ENCODE measurements at places on chromosomes 4 and X. TPM values are rescaled to one million over a fixed set of nuclear protein-coding genes. Genes with fewer than 3 reads are reported as not detected.

- H3K4me1 ChIP-seq, result peaks cover 3% of the 10 kb centered on the region
- H3K27me3 ChIP-seq, result no peaks in the 10 kb centered on the region
- no peak overlapping the region for H3K27ac ChIP-seq
- H3K36me3 ChIP-seq, result no peaks in the 10 kb centered on the region
- H3K4me3 ChIP-seq, result no peak overlapping the region
- no peak for DNase-seq
Measured at GRCh38 chr4:83552083-83552482, 16.2 kb downstream of the GPAT3 start.

GRCh38 chrX:133897593-133898163 is 87.7 kb downstream of the GPC3 start:
- no peak overlapping the region for H3K4me3 ChIP-seq
- H3K27ac ChIP-seq, result no peak overlapping the region
- no peaks in the 10 kb centered on the region for H3K36me3 ChIP-seq
- no peak for DNase-seq
- H3K4me1 ChIP-seq, result no peaks in the 10 kb centered on the region

GRCh38 chr4:168830777-168831512 is 179.1 kb downstream of the CBR4 start:
- H3K4me1 ChIP-seq, result no peaks in the 10 kb centered on the region
- no peaks in the 10 kb centered on the region for H3K36me3 ChIP-seq
- H3K27ac ChIP-seq, result peak overlapping the region; percentile 82
- no peak for DNase-seq

DNA sequence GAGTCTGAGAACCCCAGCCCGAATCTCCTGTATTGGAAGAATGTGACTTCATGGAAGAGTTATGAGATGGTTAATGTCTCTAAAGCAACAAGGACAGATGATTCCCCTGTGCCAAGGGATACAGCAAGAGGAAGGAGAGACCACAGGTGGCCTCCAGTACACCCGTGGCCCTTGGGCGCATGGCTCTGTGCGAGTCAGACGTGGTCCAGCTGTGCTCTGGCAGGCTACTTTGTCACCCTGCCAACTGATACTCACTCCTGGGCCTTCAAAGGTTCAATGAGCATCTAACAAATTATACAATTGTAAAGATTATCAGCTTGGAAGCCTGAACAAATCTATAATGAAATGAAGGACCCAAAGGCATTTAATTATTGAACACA is 71.7 kb downstream of the NYX start:
- H3K36me3 ChIP-seq, result peaks cover 5% of the 10 kb centered on the region
- no peaks in the 10 kb centered on the region for H3K27me3 ChIP-seq
- no peaks in the 10 kb centered on the region for H3K4me1 ChIP-seq
- no peak overlapping the region for H3K27ac ChIP-seq

DNA sequence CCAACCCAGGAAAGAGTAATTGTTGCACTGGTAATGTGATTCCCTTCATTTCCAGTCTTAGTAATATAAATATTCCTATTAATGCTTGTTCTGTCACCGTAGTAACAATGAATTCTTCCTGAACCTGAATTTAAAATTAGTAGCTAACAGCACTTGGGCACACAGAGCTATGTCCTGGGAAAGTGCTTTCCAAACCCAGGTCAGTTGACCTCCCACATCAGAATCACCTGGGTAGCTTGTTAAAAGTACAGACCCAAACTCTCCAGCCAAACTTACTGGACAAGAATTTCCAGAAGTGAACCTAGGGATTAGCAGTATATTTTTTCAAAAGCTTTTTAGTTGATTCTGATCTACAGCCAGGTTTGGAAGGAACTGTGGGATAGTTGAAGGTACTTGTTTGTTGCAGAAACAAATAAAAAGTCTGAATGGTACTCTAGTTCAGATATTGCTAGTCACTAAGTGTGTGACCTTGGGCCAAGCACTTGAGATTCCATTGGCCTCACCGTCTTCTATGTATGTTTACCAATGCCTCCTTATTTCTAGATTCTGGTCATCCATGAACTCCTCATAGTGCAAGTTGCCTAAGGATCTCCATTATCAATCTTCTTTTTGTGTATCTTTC is 192.9 kb upstream of the CNKSR2 start:
- no peak for DNase-seq
- no peak overlapping the region for H3K4me3 ChIP-seq
- H3K27ac ChIP-seq, result no peak overlapping the region
- no peaks in the 10 kb centered on the region for H3K27me3 ChIP-seq
- no peaks in the 10 kb centered on the region for H3K36me3 ChIP-seq
- no peaks in the 10 kb centered on the region for H3K4me1 ChIP-seq

GRCh38 chrX:101397779-101398178 is 7.0 kb downstream of the RPL36A start:
- H3K36me3 ChIP-seq, result peaks cover 19% of the 10 kb centered on the region
- no peaks in the 10 kb centered on the region for H3K4me1 ChIP-seq
- no peak overlapping the region for H3K4me3 ChIP-seq
- no peak overlapping the region for H3K27ac ChIP-seq
- no peaks in the 10 kb centered on the region for H3K27me3 ChIP-seq

DNA sequence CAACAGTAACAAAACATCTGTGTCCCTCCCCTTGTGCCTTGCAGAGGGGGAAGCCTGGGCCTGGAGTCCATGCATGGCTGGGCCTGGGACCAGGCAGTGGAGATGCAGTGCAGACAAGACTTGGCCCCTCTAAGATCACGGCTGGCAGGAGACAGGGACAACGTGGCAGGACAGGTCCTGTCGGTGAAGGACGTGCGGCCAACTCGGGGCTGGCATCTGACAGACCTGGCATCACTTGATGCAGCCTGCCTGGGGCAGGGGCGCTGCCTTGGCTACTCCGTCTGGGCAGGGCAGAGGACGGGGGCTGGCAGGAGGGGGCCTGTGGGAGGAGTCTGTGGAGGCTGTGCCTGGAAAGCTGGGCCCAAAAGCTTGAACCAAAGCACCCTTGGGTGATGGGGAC is 112.1 kb downstream of the CPZ start:
- H3K27me3 ChIP-seq, result peaks cover 37% of the 10 kb centered on the region
- peak; percentile 46 for DNase-seq
- H3K4me1 ChIP-seq, result no peaks in the 10 kb centered on the region
- H3K36me3 ChIP-seq, result no peaks in the 10 kb centered on the region

DNA sequence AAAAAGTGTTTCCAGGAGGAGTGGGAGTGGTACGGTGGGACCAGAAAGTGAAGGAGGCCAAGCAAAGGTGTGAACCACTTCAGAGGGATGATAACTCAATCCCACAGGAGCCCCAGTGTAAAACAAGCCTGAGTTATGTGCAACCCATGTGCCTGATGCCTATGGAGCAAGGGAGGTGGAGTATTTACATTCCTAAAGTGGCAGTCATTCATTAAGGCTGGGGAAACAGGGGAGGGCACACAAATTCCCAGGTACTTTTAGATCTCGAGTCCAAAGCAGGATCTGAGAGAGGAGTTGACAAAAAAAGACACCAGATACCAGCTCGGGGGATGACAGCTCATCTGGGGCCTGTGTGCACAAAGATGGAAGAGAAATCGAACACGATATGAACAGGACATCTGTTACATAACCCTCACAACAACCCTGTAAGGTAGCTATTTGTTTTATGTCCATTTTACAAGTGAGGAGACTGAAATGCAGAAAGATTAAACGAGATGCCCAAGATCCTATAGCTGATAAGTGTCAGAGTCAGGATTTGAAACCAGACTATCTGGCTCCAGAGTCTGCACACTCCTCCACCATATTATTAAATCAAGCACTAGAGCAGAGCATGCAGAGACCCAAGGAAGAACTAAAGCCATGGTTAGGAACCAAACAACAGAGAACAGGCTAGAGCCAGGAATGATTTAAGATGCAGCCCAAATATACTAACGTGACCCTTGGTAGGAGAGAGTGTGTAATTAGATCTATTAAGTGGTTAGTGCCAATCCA is 91.9 kb upstream of the MAPK10 start:
- H3K4me3 ChIP-seq, result peak overlapping the region; percentile 3
- DNase-seq, result no peak
- no peaks in the 10 kb centered on the region for H3K4me1 ChIP-seq
- no peak overlapping the region for H3K27ac ChIP-seq
- H3K27me3 ChIP-seq, result no peaks in the 10 kb centered on the region

DNA sequence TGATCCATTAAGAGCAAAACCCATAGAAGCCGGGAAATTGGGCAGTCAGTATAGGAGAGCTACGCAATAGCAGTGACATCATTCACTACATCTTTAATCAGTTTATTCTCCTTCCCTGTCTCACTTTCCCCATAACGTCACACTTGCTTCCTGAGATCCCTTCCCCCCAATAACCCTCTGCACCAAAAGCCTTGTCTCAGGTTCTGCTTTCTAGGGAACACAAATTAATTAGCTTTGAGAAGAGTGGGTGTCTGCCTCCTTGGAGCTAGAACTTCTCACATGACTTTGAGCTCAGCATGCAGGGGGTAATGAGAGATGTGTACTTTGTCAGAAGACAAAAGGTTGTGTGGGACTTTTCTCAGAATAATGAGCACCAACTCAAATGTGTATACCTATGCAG is 128.3 kb upstream of the MAOA start:
- no peaks in the 10 kb centered on the region for H3K27me3 ChIP-seq
- H3K36me3 ChIP-seq, result no peaks in the 10 kb centered on the region

- no peak for DNase-seq
- no peaks in the 10 kb centered on the region for H3K4me1 ChIP-seq
- no peaks in the 10 kb centered on the region for H3K36me3 ChIP-seq
- H3K27me3 ChIP-seq, result no peaks in the 10 kb centered on the region
- H3K4me3 ChIP-seq, result no peak overlapping the region
- no peak overlapping the region for H3K27ac ChIP-seq
Measured at GRCh38 chr4:56607926-56608325, 73.2 kb downstream of the HOPX start.

- no peaks in the 10 kb centered on the region for H3K36me3 ChIP-seq
- H3K4me1 ChIP-seq, result no peaks in the 10 kb centered on the region
- no peak overlapping the region for H3K27ac ChIP-seq
- DNase-seq, result no peak
- no peaks in the 10 kb centered on the region for H3K27me3 ChIP-seq
Measured at GRCh38 chr4:21765810-21766407, 182.7 kb downstream of the KCNIP4 start.

DNA sequence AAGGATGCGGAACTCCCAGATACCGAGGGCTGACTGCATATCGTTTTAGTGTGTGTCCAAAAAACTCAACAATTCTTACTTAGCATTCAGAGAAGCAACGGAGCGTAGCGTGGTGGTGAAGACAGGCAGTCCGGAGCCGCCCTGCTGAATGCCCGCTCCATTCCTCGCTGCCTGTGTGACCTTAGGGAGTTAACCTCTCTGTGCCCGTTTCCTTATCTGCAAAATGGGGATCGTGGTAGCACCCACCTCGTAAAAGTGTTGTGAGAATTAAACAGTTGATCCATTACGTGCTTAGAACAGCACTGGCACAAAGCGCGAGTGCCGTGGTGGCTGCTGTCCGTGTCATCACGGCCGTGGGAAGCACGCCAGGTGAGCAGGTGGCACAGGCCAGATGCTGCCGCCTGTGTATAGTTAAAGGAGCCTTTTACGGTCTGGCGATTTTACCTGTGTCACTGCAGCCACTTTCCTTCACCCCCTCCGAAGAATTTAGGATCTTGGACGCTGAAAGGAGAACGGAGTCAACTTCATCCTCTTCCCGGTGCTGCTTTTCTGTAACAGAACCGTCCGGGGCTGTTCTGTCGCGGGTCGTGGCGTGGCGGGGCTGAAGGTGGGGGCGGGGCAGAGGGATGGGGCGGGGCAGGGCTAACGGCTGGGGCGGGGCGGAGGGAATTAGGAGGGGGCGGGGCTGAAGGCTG is 885 bp downstream of the CCDC110 start:
- H3K27me3 ChIP-seq, result no peaks in the 10 kb centered on the region
- no peaks in the 10 kb centered on the region for H3K36me3 ChIP-seq
- H3K4me1 ChIP-seq, result peaks cover 9% of the 10 kb centered on the region
- peak overlapping the region; percentile 62 for H3K4me3 ChIP-seq

DNA sequence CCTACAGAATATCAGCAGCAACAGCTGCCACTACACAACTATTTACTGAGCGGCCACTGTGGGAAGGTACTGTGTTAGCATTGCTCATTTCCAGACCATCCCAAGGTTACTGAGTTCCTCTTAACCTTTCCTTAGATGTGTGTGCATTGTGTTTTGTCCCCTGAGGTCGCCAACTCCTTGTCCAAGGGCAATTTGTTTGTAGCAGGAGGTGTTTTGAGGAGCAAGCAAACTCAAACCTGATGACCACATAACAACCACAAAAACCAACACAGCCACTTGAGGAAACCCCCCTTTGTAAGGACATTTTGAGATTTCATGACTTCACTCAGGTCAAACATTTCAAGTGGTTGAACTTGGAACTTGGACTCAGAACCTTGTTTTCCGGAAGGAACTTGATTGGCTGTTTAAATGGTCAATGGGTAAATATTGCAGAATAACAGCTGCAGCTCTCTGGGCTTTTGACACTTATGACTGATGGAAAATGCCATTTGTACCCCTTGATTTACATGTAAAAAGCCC is 122.3 kb downstream of the MID1IP1 start:
- no peak for DNase-seq
- no peak overlapping the region for H3K4me3 ChIP-seq
- H3K27ac ChIP-seq, result no peak overlapping the region
- no peaks in the 10 kb centered on the region for H3K36me3 ChIP-seq

DNA sequence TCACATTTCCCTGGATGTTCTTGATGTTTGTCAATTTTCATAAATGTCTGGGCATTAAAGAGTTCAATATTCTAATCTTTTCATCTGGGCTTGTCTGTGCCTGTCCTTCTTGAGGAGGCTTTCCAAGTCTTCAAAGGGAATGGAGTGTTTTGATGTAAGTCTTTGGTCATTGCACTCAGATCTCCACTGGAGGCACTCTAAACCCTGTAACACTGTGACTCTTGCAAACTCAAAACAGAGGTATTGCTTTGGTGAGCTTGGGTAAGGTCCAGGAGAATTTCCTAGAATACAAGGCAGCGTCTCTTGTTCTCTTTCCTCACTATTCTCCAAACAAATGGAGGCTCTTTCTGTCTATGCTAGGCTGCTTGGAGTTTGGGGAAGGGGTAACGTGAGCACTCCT is 1118.1 kb upstream of the PABPC4L start:
- no peaks in the 10 kb centered on the region for H3K36me3 ChIP-seq
- H3K27ac ChIP-seq, result no peak overlapping the region
- no peak overlapping the region for H3K4me3 ChIP-seq
- H3K27me3 ChIP-seq, result no peaks in the 10 kb centered on the region
- DNase-seq, result no peak

MTMR8 gene
- 1.9 TPM for total RNA-seq

SMIM10L2A gene
- 2.0 TPM for total RNA-seq

FMR1 gene
- total RNA-seq, result 51.2 TPM

VSIG4 gene
- total RNA-seq, result 237 TPM

RBMX2 gene
- 16.0 TPM for total RNA-seq

BRS3 gene
- not detected for total RNA-seq

HSD17B13 gene
- total RNA-seq, result 1.7 TPM

Data from upper lobe of right lung (tissue), 1 donor.